ENCODE measurements at places on chromosomes 3 and 15.

GRCh38 chr3:102265720-102266119 lies 169.1 kb upstream of the ZPLD1 start:
- DNase-seq = no peak

- DNase-seq = peak; percentile 44
Observed at GRCh38 chr3:143207338-143207961, 87.9 kb downstream of the CHST2 start.

DNA sequence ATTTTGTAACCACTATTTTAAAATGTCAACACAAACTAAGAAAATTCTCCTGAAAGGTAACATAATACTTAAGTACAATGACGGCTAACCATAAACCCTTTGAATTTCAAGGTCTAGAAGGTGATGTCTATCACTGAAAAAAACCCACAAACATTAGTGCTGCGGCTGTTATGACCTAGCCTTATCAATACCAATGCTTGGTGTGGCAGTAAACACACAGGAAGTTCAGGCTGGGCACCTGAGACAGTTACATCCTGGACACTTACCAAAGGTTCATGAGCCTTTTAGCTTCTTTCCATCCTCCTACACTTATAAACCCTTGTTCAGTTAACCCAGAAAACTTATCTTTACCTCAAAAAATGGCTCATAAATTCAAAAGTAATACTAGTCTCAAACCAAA lies 5.8 kb downstream of the HSPBAP1 start:
- DNase-seq = no peak

- no peak for DNase-seq
Observed at GRCh38 chr3:46371519-46372340, 984 bp downstream of the CCR5 start.

DNA sequence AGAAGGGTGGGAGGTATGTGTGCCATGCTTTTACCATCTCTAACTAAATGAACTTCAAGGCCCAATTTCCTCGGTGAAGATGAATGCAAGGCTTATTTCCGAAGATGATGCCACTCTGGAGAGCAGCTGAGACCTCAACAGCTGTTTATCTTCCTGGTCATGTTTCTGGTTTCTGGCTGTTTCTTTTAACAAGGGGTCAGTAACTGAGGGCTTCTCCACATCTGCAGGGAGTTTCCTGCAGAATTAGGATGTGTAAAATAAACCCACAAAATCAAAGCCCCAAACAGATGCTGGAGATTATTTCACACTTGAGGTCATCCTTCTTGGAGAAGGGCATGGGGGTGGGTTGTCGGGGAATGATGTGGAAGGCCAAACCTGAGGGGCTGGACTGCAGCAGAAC lies 220.3 kb downstream of the THSD4 start:
- no peak for DNase-seq

DNA sequence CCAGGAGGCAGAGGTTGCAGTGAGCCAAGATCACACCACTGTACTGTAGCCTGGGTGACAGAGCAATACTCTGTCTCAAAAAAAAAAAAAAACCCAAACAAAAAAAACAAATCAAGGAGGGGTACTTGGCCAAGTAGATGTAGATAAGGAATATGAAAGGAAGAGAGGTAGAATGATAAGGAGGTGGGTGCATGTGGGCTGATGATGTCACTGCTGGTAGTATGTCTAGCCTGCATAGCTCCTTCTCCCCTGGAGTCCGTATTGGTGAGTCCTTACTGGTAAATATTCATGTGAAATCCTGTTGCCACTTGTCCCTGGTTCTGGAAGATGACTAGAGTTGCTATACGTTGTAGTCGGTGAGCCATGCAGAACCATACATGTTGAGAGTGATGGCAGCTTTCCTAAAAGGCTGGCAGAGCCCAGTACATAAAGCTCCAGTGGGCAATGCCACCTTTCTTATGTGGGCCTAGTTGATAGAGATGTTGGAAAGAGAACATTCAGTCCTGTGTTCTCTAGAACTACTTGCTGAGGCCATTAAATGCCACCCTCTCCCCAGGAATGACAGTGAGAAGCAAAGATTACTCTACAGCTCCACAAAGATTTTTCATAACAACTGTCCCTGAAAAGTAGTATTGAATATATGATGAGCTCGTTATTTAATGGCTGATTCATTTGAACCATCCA lies 11.0 kb downstream of the KAT2B start:
- DNase-seq = no peak

GRCh38 chr3:171673951-171674350 lies 136.3 kb downstream of the PLD1 start:
- DNase-seq = no peak

DNA sequence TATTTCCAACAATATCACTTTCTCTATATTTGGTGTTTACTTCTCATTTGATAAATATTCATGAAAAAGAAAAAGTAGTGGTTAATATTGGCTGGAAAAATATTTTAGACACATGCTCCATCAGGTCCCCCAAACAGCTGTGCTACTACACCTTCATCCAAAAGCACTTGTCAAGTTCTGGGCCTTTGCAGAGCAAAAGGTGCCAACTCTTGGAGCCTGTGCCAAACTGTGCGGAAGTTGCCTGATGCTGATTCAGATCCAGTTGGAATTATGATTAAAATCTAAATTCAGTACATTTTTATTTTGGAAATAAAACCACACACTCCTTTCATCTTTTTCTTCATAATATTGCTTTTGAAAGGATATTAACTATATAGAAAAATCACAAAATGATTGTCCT lies 1497.4 kb upstream of the CADM2 start:
- DNase-seq = no peak

DNA sequence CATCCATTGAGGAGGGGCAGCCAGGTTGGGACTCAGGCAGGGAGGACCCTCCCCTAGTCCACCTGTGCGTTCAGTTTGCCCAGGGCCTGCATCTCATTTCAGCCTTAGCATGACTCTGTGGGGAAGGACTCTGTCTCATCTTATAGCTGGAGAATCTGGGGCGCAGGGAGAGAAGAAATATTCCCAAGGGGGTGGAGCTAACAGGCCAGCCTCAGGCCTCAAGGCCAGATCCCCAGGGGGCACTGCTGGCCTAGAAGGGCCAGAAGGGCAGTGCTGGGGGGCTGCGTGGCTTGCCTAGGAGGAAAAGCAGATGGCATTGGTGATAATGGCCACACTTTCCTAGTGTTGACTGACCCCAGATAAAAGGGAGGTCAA lies 10.9 kb downstream of the AMOTL2 start:
- DNase-seq = no peak

DNA sequence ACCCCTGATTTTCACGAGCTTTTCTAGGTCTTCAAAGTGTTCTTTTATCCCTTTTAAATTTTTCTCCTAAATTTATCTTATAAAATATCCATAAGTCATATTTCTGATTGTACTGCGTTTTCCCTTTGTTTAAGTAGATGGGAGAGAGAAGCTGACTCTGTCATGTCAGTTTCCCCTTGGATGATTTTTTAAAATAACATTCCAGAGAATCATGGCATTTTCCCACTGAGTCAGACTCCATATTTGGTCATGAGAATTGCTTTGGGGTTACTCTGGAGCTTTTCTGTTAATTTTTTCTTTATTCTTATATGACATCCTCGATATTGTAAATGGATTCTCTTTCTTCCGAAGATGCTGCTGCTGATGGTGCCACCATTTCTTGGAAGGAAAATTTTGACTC lies 28.6 kb upstream of the UMPS start:
- DNase-seq = peak; percentile 36

GRCh38 chr15:76996526-76997401 lies 1.8 kb downstream of the PSTPIP1 start:
- DNase-seq = no peak

DNA sequence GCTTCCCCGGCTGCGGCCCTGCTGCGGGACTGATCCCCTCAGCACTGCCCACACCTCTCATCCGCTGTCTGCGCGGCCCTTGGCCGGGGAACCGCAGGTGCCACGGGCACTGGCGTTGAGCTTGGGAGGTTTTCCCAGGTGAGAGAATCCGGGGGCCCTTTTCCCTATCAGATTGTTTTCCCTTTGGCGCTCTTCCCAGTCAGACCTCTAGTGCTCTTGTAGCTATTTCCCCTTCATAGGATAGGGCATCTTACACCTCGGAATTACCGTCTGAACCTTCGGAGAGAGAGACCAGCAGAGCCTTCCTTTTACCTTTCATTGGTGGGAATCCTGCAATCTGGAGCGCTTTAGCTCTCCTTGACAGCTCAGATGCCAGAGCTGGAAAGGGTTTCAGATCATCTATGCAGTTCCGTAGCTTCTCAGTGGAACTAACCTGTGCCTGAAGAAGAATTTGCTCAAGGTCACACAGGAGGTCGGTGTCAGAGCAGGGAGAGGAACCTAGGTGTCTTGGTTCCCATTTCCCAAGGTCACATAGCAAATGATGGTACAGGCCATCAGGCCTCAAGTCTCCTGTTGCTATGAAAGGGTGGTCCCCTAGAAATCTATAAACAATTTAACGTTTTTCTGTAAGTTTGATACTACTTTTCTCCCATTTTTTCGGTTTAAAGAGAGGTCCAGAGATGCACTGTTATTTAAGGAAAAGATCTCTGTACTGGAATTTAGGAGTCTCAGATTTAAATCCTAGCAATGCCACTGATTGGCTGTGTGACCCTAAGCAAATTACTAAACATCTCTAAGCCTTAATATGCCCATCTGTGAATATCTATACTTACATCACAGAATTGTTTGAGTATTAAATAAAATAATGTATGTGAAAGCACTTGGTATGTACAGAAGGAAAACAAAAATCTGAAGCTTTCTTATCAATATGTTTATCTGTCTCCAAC lies 916 bp downstream of the IDH3A start:
- DNase-seq = no peak

GRCh38 chr3:49162751-49163419 lies 3.2 kb downstream of the CCDC71 start:
- DNase-seq = no peak

Measured in fibroblast of gingiva (primary cell).